ENCODE measurements at places on chromosomes 1 and 21.

DNA sequence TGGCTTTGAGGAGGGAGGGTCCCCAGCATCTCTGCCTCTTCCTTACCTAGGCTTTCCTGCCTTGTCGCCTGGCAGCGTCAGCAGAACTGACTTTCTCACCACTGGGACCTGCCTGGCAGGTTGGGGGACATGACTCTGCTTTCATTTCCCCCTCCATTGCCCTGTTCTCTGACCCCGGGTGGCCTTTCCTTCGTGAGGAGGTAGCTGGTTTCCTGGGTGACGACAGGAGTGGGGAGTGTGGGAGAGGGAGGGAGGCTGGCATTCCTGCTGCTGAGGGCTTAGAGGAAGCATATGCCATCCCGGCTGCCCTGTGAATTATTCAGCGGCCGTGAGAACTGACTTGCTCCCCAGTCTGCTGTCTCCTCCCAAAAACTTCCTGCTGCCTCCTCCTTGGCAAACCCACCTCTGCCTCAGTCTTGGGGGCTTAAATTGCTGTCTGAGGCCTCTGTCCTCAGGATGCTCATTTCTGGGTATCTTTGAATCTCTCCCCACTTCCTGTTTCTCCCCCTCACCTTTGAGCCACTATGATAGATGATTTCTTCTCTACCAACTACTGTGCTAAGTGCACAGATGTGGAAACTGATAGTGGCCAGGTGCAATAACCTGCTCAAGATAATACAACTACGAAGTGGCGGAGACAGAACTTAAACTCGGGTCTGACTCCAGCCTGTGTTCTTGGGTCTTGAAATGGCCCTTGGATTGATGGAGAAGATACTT, 182.0 kb upstream of the CSF3R start:
- no peak for DNase-seq

GRCh38 chr1:35929730-35930592, 944 bp upstream of the AGO3 start:
- DNase-seq: peak; percentile 75

DNA sequence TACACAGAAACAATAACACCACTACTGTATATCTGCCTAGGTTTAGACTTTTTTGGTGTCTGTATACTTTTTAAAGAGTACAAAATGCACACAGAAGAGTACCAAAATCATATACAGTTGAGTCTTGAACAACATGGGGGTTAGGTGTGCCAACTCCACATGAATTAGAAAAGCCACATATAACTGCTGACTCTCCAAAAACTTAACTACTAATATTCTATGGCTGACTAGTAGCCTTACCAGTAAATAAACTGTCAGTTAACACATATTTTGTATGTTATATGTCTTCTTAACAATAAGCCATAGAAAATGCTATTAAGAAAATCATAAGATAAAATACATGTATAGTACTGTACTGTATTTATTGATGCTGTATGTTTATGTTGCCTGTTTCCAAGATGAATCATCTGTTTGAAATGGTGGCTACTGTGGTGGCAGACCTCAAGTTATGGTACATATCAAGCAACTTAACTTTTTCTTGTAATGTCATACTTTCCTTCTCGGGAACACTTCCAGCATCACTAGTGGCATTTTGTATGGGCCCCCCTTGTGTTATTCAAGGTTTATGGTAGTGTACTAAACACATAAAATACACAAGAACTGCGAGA, 71.2 kb downstream of the LHX4 start:
- DNase-seq: no peak

DNA sequence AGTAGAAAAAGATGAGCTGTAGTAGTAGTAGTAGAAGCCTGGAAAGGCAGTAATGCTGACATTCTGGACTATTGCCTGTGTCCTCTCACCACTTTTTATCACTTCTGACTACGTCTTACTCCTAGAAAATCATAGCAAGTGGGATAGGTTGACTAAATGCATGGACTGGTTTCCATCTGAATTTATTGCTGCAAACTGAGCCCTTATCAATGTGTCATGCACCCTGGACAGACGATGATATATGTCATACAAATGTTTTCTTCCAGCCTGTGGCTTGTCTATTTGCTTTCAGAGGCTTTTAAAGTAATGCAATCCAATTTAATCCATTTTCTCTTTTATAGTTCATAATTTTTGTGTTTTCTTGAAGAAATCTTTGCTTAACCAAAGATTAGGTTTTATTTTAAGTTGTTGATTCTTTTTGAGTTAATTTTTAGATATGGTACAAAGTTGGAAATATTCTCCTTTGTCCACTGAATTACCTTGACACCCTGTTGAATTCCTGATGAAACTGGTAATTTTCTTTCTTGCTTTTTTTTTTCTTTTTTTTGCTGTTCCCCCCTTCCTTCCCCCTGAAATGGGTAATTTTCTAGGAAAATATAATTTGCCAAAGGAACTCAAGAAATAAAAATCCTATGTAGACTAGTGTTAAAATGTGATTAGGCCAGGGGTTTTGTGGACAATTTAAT, 47.1 kb downstream of the PHACTR4 start:
- no peak for DNase-seq

GRCh38 chr1:119783354-119784185, 14.9 kb upstream of the HMGCS2 start:
- DNase-seq: no peak

GRCh38 chr1:42970143-42970542, 11.5 kb upstream of the SLC2A1 start:
- no peak for DNase-seq

DNA sequence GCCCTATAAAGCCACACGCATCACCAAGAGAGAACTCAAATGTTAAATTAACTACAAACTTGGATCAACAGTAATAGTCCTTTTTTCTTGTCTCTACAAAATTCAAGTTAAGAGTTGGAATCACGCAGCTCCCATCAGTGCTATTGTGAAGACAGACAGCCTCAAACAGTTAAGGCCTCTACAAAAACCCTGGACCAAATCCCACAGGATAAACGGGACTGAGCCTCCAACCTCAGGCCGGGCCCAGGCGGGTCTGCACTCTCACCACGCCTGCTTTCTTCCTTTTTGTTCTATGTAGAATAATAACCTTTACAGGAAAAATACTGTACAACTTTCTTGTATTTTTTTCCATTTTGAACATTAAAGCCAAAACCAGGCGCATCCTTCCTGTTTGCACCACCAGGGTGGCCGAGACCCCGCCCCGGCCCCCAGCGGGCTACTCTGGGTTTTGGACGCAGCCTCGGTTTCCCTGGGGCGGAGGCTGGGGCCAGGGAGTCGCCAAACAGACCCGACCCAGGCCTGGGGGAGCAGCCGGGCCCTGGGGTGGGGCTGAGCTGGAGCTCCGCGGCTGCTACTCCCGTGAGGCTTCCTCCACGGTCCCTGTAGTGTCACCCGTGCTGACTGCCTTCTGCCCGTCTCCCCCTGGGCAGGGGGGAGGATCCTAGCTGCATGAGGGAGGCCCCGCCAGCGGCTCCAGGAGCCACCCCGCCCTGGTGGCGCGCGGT, 158.4 kb downstream of the CASZ1 start:
- no peak for DNase-seq

- no peak for DNase-seq
Observed at GRCh38 chr1:17170571-17170970, 34.4 kb upstream of the PADI1 start.

All from right atrium auricular region (tissue), 2 donors.